ENCODE measurements at places on chromosomes 2 and 18.

GRCh38 chr2:55490554-55490953 is 29.0 kb upstream of the CFAP36 start:
- DNase-seq, result peak; percentile 87

DNA sequence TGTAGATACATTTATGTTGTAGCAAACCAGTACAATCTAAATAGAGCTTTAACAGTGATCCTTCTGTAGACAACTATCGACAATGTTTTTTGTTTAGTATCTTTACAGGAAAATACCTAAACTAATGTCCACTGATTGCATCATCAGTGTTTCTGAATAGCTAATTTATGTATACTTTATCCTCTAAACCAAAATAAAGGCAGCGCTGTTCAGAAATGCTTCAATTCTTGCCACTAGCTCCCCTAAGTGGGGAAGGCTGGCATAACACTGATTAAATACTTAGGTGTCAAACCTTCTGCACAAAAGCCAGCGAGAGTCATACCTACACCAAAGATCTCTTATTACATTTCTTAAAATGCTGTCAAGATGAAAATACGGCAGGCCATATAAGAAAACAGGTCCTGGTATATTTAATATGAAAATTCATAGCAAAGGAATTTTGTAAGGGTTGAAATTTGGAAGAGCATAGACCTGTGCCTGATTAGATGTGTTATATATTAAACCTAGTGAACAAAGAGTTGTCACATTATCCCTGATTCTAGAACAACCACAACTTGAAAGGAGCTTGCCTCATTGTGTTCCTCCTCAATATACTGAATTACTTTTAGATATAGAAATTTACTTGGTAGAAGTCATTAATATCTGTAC is 1693.4 kb upstream of the SLC39A10 start:
- DNase-seq, result peak; percentile 14

DNA sequence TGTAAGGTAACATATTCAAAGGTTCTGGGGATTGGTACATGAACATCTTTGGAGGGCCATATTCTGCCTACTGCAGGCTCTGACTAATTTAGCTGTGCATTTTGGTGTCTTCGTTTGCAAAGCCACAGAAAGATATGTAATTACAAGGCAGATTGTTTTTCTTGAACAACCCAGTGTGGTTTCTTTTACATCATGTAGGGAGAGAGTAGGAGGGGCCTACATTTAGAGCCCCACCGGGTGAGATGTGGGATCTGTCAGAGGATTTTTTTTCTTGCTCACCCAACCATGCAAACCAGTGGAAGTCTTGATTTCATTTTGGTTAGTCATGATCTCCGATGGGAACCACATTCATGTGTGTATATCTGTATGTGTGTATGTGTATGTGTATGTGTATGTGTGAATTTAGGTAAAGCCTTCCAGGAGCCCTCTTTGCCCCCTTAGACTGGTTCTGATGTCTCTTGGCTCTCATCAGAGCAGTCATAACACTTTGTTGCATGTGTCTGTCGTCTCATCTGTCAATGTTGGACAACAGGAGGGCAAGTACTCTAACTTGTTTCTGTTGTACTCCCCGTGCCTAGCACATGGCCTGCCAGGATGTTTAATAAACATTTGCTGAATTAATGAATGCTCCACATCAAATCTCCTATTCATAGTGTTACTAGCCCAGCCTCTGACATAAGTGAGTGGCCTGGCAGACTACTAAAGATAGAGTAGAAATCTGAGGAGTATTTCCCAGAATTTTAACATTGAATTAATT is 239.9 kb downstream of the MTX2 start:
- no peak for DNase-seq

- no peak for DNase-seq
Observed at GRCh38 chr18:46485675-46486194, 171.3 kb downstream of the LOXHD1 start.

DNA sequence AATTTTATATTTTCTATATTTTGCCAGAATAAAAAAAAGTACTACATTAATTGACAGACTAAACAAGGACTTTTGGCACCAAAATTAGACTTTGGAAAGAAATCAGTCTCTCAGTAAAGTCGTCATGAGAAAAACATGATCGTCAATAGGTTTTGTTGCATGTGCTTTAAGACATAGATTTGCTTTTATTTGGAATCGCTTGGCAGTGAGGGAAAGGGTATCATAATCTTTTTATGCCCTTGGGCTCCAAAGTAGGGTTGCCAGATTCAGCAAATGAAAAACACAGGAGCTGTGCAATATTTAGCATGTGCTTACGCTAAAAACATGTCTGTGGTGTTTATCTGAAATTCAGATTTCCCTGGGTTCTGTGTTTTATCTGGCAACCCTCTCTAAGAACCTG is 177.6 kb downstream of the LAMA1 start:
- no peak for DNase-seq

DNA sequence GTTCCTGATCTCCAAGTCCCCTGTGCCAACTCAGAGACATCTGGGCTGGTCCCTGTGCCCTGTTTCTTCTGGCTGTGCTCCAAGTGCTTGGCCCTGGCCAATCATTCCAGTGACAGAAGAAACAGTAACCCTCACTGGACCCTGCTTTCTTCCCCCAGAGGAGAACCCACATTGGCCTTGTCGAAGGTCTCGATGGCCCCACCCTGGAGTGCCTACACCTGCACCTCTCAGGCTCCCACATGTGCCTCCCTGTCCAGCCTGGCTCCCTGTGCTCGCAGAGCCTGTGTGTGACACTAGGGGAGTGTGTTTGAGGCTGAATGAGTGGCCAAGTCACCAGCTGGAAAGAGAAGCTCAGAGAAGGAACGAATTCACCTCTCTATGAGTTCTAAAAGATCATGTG is 5.9 kb upstream of the MAL start:
- DNase-seq, result no peak

DNA sequence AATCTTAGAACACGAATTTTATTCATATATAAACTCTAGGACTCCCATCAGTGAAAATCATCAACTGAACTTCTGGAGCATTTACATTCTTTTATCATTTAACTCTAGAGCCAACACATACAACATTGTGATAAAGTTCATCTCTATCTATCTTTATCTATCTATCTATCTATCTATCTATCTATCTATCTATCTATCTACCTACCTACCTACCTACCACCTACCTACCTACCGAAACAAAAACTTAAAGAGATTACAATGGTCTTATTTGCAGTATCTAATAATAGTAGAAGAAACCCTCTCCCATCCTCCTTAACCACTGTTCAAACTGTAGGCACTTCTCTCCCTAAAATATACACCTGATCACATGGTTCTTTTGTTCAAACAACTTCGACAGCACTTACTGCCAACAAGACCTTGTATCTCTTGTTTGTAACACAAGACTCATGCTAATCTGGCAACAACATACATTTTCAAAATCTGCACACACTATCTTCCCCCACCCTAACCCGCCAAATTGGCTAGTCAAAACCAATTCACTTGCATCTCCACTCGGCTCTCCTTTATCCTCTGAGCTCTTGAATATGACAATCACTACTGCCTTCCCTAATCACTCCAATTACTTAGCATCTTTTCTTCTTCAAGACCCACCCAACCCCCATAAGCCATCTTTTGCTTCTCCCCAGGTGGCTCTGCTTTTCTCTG is 69.0 kb downstream of the GORASP2 start:
- no peak for DNase-seq

- DNase-seq, result no peak
Observed at GRCh38 chr2:240888130-240888889, 7.6 kb downstream of the MAB21L4 start.

- no peak for DNase-seq
Observed at GRCh38 chr2:241051578-241052487, 50.3 kb downstream of the MTERF4 start.

Measured in NCI-H446 treated with DMSO at 0.1 percent for 48 hours (cell line).